Skeletal muscle tissue (tissue), 5 donors: ENCODE measurements at places on chromosomes 6 and 20. TPM values are rescaled to one million over a fixed set of nuclear protein-coding genes. Genes with fewer than 3 reads are reported as not detected.

Gene UNC93A
- not detected for total RNA-seq

Gene TRIM40
- total RNA-seq: not detected

Gene C20orf204
- total RNA-seq: 0.52 TPM

Gene PNPLA1
- not detected for total RNA-seq

Gene SLC22A3
- 8.4 TPM for total RNA-seq

Gene MUCL3
- total RNA-seq: not detected

Gene PRKN
- total RNA-seq: 16.7 TPM

Gene RAET1L
- not detected for total RNA-seq

Gene FILIP1
- total RNA-seq: 19.3 TPM

Gene SSTR4
- not detected for total RNA-seq

Gene MOG
- not detected for total RNA-seq

Gene C4A
- 14.1 TPM for total RNA-seq

Gene SLC44A4
- 0.52 TPM for total RNA-seq

Gene RBBP8NL
- total RNA-seq: not detected

Gene MLN
- total RNA-seq: not detected

Gene ARG1
- total RNA-seq: 1.0 TPM

Gene CFAP206
- total RNA-seq: not detected

Gene FAM217A
- total RNA-seq: not detected

Gene DPPA5
- not detected for total RNA-seq

Gene KCNQ2
- 1.6 TPM for total RNA-seq

Gene NMBR
- total RNA-seq: not detected

Gene SYNDIG1
- 2.6 TPM for total RNA-seq

Gene SLC17A1
- total RNA-seq: not detected

Gene HEY2
- total RNA-seq: 7.3 TPM

Gene GTSF1L
- not detected for total RNA-seq

Gene PROCR
- total RNA-seq: 50.6 TPM
